Endothelial cell (in vitro differentiated cells): ENCODE measurements at places on chromosomes 2 and 18.

DNA sequence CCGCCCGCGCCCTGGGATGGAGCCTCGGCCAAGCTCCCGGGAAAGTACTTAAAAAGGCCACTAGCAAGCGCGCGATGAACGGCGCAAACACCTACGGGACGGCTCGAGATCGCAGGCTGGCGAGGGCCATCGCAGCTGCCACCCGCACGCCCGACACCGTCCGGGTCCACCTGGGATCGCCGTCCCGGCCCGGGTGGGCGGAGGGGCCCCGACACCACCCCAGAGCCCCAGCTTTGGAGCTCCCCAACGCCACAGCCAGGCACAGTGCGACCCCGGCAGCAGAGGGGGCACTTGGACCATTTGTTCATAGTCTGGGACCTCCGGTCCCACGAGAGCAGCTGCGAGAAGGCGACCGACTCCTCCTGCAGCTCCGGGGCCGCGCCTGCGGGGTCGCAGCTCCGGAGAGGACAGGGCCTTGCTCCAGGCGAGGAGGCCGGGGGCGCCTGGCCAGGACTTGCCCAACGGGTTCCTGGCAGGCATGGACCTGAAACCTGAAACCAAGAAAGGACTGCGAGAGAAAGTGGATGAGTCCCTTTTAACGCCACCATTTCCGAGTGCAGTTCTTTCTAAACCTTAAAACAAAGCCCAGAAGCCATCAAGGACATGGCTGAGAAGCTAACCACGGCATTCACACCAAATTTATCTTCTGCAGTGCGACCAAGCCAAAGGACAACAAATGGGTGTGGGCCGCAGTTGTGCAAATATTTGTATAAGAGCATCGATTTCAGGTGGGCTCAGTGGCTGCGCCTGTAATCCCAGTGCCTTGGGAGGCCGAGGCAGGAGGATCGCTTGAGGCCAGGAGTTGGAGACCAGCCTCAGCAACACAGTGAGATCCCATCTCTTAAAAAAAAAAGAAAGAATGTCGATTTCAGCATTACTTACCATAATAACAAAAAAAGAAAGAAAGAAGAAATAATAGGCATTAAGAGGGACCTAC lies 54.0 kb upstream of the IMP4 start:
- H3K27ac ChIP-seq = no peak overlapping the region
- no peak overlapping the region for H3K4me3 ChIP-seq
- H3K27me3 ChIP-seq = peaks cover 11% of the 10 kb centered on the region

- no peak for DNase-seq
- no peak overlapping the region for H3K4me3 ChIP-seq
- H3K4me1 ChIP-seq = peaks cover 4% of the 10 kb centered on the region
- H3K27ac ChIP-seq = no peak overlapping the region
These were observed 62.5 kb downstream of the CENPO start for GRCh38 chr2:24855726-24856125.

- H3K27me3 ChIP-seq = no peaks in the 10 kb centered on the region
- H3K4me1 ChIP-seq = no peaks in the 10 kb centered on the region
- H3K27ac ChIP-seq = no peak overlapping the region
- no peak for DNase-seq
- no peaks in the 10 kb centered on the region for H3K36me3 ChIP-seq
These were observed 39.5 kb downstream of the COX7A2L start for GRCh38 chr2:42321452-42322064.

DNA sequence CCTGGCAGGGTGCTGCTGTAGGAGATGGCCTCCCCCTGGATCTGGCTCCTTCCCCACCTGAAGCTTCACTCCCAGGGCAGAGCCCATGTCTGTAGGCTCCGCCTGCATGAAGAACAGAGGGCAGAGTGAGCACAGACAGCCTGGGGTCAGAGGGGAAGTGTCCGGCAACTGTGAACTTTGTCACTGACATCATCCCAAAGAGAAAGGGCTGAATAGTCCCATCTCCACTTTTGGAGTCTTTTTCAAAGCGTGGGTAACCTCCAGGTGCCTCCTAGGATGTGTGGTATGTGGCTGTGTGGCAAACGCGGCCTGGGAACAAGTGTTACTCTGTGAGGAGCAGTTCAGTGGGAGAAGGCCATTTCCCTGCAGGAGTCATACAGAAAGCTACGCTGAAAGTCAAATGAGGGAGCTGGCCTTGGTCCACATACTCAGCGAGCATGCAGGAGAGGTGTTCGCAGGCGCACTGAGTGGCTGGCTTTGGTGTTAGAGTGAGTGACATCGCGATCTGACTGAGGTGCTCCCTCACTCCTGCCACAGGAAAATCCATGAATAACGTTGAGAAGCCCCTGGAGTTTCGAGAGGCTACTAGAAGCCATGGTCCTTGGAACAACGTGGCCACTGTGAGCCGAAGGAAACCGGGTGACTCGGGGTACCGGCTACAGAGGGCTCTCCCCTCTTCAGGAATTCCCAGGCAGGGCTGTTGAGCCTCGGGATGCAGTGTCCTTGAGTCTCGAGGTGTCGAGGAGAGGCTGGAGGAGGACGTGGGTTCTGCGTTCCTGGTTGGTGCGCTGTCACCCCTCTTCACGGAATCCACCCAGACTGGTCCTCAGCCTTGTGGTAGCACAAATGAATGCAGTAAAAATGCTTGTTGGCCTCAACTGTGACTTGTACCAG lies 54.7 kb downstream of the CABLES1 start:
- no peak overlapping the region for H3K27ac ChIP-seq
- H3K27me3 ChIP-seq = peaks cover 2% of the 10 kb centered on the region
- no peak overlapping the region for H3K4me3 ChIP-seq
- peaks cover 38% of the 10 kb centered on the region for H3K4me1 ChIP-seq
- no peak for DNase-seq
